ENCODE measurements at places on chromosomes 1 and 21.

GRCh38 chr1:239799617-239800016 lies 292.1 kb upstream of the FMN2 start:
- DNase-seq = no peak

- no peak for DNase-seq
Observed at GRCh38 chr1:50279622-50280330, 143.5 kb downstream of the DMRTA2 start.

DNA sequence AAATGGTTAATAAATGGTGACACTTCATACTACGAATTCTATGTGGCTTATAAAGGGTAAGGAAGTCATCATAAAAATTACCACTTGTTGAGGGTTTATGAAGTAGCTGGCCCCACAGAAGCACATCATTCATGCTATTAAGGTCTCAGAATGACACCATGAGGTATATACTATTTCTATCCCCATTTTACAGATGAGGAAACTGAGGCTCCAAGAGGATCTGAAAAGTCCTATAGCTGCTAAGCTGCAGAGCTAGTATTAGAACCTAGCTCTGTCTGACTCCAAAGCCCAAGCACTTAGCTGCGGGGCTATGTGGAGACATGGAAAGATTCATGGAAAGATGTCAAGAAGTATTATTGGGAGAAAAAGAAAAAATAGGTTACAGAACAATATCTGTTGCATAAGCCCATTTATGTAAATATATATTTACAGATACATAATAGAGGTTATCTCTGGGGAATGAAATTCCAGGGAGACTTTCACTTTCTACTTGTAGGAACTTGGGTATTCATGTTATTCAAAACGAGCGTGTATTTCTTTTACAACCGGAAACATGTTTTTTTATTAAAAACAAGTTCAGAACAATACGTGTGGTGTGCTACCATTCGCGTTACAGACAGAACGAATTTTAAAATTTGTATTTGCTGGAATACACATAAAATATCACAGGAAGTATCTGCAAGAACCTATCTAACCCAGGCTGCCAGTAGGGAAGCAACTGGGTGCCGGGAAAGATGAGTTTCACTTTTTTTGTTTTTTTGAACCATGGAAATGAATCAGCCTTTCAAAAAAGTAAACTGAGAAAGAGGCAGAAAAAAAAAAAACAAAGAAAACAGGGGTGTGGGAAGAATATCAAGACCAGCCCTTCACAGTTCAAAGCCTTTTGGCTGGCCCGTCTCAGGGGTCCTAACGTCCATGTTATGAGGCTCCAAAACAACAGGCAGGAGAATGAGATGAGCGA lies 13.4 kb downstream of the SPOCD1 start:
- no peak for DNase-seq

- DNase-seq = peak; percentile 62
Observed at GRCh38 chr1:196309386-196309785, 298.9 kb downstream of the KCNT2 start.

GRCh38 chr1:219783605-219784235 lies 144.6 kb downstream of the SLC30A10 start:
- no peak for DNase-seq

- no peak for DNase-seq
Observed at GRCh38 chr1:23793861-23794731, 3.2 kb downstream of the LYPLA2 start.

GRCh38 chr1:30427545-30427944 lies 295.8 kb downstream of the MATN1 start:
- no peak for DNase-seq

- no peak for DNase-seq
Observed at GRCh38 chr1:24991697-24992096, 61.6 kb upstream of the RUNX3 start.

GRCh38 chr1:56531624-56532349 lies 47.6 kb downstream of the PLPP3 start:
- no peak for DNase-seq

DNA sequence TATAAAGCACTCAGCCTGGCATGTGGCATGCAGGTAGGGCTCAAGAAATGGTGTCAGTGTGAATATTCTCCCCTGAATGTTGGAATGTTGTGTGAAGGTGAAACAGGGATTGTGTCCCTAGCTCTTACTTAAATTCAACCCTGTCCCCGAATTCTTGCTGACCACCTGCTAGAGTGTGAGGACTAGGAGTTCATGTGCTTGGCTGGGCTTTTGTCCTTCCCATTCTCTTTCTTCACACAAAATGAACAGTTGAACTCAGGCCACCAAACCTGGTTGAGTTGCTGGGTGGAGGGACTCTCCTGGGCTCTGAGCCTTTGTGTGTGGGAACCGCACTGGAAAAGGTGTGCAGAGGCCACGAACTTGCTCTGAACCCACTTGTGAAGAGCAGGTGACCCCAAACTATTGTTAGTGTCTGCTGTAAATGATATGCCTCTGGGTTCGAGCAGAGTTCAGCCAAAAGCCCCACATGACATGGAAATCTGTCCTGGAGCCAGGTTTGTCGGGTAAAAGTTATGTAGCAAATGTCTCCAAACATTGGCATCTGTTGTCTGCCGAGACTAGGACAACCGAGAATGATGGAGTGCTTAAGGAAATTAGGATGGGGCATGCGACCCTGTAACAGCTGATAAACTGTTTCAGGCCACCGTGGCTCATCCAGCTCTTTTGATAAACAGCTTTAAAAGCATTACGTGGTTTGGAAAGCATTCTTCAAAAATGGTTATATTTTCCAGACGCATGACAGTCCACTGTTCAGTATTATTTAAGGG lies 144.2 kb downstream of the DHRS3 start:
- DNase-seq = no peak

GRCh38 chr1:2098839-2099785 lies 48.9 kb downstream of the PRKCZ start:
- no peak for DNase-seq

DNA sequence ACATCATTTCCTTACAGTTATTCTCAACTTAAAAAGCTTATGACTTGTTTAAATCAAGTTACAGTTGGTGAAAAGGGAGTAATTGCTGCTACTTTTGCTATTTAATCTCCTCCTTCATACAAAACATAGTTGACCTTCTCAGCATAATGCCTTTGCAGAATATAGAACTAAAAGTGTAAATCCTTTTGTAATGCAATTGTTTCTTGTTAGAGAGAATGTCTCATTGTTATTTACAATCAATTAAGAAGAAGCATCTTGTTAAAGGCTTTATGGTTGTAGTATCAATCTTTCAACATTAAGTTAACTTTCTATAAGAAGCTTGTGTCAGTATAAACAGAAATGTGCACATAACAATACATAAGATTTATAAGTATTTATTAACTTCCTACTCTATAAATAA lies 360.7 kb downstream of the BRINP3 start:
- no peak for DNase-seq

DNA sequence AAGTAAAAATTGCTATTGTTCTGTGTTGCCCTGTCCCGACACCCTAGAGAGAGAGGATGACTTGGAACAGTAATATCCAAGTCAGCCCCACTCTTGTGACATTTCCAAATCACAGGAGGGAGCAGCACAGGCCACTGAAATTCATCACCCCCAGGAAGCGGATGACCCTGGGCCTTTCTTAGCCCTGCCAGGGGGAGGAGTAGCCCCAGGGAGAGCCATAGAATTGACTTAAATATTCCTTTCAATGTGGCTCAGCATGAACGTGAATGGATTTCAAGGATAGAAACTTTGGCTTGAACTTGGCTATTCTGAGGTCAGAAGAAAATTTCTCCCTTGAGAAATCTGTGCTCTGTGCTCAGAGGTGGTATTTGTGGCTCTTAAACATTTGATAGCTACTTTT lies 80.6 kb downstream of the CENPF start:
- no peak for DNase-seq

- DNase-seq = peak; percentile 44
Observed at GRCh38 chr1:196678510-196678884, 26.7 kb downstream of the CFH start.

- no peak for DNase-seq
Observed at GRCh38 chr1:21258331-21259134, 31.7 kb downstream of the ECE1 start.

- no peak for DNase-seq
Observed at GRCh38 chr1:206447422-206447765, 22.9 kb upstream of the IKBKE start.

DNA sequence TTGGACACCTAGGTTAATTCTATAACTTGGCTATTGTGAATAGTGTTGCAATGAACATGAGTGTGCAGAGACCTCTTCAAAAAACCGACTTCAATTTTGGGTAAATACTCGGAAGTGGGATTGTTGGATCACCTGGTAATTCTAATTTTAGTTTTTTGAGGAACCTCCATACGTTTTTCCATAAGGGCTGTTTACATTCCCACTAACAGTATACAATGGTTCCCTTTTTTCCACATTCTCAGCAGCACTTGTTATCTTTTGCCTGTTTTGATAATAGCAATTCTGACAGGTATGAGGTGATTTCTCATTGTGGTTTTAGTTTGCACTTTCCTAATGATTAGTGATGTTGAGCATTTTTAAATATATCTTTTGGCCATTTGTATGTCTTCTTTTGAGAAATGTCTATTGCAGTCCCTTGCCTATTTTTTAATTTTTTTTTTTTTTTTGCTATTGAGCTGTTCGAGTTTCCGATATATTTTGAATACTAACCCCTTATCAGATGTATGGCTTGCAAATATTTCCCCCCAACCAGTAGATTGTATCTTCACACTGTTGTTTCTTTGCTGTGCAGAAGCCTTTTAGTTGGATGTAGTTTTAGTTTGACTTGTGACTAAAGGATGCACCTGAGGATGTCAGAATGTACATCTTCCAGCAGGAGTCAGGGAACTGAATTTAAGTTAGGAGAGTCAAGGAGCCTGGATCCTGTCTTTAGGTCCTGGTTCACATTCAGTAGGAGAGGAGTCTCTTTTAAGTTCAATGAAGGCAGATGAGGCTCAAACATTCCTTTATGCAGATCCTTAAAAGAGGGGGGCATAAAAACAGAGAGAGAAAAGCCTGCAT lies 120.0 kb downstream of the S1PR1 start:
- no peak for DNase-seq

DNA sequence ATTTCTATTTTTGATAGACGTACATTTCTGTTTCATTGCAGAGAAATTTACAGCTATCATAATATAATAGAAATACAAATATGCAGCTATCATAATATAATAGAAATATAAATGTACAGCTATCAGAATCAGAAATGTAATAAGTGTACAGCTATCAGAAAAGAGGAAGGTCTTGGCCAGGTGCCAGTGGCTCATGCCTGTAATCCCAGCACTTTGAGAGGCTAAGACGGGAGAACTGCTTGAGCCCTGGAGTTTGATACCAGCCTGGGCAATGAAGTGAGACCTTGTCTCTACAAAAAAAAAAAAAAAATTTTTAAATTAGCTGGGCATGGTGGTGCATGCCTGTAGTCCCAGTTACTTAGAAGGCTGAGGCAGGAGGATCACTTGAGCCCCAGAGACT lies 37.9 kb downstream of the PIGM start:
- no peak for DNase-seq

DNA sequence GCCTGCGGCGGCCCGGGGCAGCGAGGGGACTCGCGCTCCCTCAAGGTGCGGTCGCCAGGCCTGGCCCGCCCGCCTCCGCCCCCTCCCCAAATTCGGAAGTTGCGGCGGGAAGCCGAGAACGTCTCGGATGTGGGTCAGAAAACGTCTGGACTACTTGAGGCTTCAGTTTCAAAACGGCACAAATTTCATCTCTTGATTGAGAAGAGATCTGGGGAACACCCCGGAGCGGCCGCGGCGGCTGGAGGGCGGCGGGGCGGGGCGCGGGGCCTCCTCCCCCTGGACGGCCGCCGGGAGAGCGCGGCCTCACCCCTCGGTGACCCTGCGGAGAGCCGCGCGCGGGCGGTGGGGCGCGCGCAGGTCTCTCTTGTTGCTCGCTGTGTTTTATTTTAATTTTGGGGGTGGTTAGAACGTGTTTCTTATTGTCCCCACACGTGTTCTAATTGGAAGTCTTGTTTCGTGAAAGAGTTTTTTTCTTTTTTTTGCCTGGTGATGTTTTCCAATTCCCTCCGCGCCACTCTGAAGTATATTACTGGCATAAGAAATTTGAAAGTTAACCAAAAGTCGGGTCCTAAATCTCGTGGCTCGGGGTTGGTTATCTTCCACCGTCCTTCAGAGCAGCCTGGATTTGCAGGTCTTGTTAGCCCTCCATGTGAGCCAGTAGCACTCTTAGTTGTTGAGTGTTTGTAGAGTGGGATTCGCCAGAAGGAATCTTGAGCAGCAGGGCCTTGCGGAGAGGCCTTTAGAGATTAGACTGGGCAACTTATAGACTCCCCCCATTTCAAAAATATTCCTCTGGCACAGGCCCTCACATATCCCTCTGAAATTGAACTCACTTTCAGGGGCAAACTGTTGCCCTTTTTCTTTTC lies 749 bp downstream of the PCBP3 start:
- DNase-seq = no peak

DNA sequence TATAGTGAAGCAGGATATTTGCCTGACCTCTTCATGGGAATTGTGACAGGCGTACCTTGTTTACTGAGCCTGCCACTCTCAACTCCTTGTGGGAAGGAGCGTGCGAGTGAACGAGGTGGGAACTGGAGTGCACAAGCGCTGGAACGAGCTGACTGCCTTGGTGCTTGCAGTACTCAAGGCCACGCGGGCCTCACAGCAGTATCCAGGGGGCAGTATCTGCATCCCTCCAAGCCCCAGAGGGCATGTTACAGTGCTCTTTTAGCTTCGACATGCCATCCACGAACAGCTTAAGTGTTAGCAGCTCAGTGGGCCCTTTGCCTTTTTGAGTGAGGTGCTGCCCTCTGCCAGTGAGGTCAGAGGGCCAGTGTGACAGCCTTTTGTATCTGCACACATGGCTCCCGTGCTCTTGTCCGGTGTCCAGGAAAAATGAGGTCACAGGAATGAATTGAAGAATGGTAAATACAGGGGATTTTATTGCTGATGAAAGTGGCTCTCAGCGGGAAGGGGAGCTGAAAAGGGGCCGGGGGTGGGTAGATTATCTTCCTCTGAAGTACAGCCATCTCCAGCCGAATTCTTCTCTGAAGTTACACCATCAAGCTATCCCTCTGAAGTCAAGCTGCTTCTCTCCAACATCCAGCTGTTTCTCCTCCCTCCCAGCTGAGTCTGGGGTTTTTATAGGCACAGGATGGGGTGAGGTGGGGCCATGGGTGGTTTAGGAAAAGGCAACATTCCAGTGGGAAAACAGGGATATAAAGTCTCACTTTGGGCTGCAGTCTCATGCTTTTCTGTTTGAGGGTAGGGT lies 69.3 kb downstream of the EPB41 start:
- DNase-seq = no peak

DNA sequence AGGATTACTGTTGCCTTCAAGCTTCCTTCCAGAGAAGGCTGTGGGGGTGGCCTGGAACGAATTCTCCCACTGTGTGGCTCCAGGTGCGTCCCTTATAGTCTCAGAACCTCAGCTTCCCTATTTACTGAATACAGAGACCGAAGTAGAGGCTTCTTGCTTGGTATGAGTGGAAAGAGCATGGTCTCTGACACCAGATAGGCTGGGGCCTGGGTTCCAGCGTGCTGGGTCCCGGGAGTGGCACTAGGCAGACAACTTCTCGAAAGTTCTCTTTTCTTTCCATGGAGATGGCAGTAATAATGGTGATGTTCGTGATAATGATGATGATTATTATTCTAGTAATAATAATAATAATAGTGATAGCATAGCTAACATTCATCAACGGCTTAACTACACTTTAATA lies 161.7 kb downstream of the PTPRU start:
- no peak for DNase-seq

- no peak for DNase-seq
Observed at GRCh38 chr1:5393603-5394002, 598.6 kb downstream of the NPHP4 start.

Data from fibroblast of mammary gland (primary cell).